ENCODE measurements at places on chromosomes 2 and 18. TPM values are rescaled to one million over a fixed set of nuclear protein-coding genes. Genes with fewer than 3 reads are reported as not detected.

POTEE gene
- 0.10 TPM for polyA plus RNA-seq

ACOXL gene
- not detected for polyA plus RNA-seq

BCL11A gene
- 1.4 TPM for polyA plus RNA-seq

HOXD3 gene
- not detected for polyA plus RNA-seq

OTOS gene
- not detected for polyA plus RNA-seq

SIX3 gene
- not detected for polyA plus RNA-seq

PAX3 gene
- polyA plus RNA-seq, result not detected

IL1F10 gene
- polyA plus RNA-seq, result not detected

UGT1A5 gene
- not detected for polyA plus RNA-seq

UPP2 gene
- not detected for polyA plus RNA-seq

EMILIN2 gene
- 2.5 TPM for polyA plus RNA-seq

DQX1 gene
- polyA plus RNA-seq, result not detected

DPP4 gene
- 44.4 TPM for polyA plus RNA-seq

IL36A gene
- polyA plus RNA-seq, result 0.25 TPM

LCLAT1 gene
- polyA plus RNA-seq, result 12.4 TPM

STPG4 gene
- polyA plus RNA-seq, result not detected

KLF11 gene
- polyA plus RNA-seq, result 2.1 TPM

FKBP1B gene
- polyA plus RNA-seq, result 0.77 TPM

All from naive thymus-derived CD8-positive, alpha-beta T cell (primary cell).